ENCODE measurements at places on chromosomes 3 and 15. TPM values are rescaled to one million over a fixed set of nuclear protein-coding genes. Genes with fewer than 3 reads are reported as not detected.

CELF6 gene
- 0.37 TPM for total RNA-seq

CDC25A gene
- 29.0 TPM for total RNA-seq

VGLL3 gene
- total RNA-seq: not detected

RCCD1 gene
- total RNA-seq: 58.7 TPM

PIF1 gene
- total RNA-seq: 47.5 TPM

LRTM1 gene
- total RNA-seq: not detected

GOLGA6D gene
- total RNA-seq: not detected

PAQR5 gene
- 0.04 TPM for total RNA-seq

TERC gene
- 8.5 TPM for total RNA-seq

Measured in activated naive CD4-positive, alpha-beta T cell treated with anti-CD3 and anti-CD28 coated beads, Interleukin-2, amount 50 U/mL, for 72 hours (primary cell).